ENCODE measurements at places on chromosomes 3 and 15. TPM values are rescaled to one million over a fixed set of nuclear protein-coding genes. Genes with fewer than 3 reads are reported as not detected.

The PTX3 gene
- total RNA-seq = 0.52 TPM

The PROS1 gene
- total RNA-seq = 48.3 TPM

The LRRIQ4 gene
- not detected for total RNA-seq

The CYP19A1 gene
- 0.60 TPM for total RNA-seq

The MCTP2 gene
- total RNA-seq = 1.0 TPM

The ATP8B4 gene
- 2.5 TPM for total RNA-seq

The RPP25 gene
- total RNA-seq = 2.4 TPM

The ABI3BP gene
- 23.6 TPM for total RNA-seq

The RHCG gene
- 0.22 TPM for total RNA-seq

The ECT2 gene
- 4.8 TPM for total RNA-seq

The TICRR gene
- total RNA-seq = 0.08 TPM

GRCh38 chr3:175163686-175164085 lies 304.6 kb downstream of the NAALADL2 start:
- no peak for DNase-seq
- H3K4me3 ChIP-seq = no peak overlapping the region

- H3K36me3 ChIP-seq = no peaks in the 10 kb centered on the region
- no peaks in the 10 kb centered on the region for H3K4me1 ChIP-seq
- no peaks in the 10 kb centered on the region for H3K27me3 ChIP-seq
- no peak overlapping the region for H3K4me3 ChIP-seq
- no peak overlapping the region for H3K27ac ChIP-seq
Observed at GRCh38 chr3:95715128-95715527, 1099.3 kb upstream of the EPHA6 start.

DNA sequence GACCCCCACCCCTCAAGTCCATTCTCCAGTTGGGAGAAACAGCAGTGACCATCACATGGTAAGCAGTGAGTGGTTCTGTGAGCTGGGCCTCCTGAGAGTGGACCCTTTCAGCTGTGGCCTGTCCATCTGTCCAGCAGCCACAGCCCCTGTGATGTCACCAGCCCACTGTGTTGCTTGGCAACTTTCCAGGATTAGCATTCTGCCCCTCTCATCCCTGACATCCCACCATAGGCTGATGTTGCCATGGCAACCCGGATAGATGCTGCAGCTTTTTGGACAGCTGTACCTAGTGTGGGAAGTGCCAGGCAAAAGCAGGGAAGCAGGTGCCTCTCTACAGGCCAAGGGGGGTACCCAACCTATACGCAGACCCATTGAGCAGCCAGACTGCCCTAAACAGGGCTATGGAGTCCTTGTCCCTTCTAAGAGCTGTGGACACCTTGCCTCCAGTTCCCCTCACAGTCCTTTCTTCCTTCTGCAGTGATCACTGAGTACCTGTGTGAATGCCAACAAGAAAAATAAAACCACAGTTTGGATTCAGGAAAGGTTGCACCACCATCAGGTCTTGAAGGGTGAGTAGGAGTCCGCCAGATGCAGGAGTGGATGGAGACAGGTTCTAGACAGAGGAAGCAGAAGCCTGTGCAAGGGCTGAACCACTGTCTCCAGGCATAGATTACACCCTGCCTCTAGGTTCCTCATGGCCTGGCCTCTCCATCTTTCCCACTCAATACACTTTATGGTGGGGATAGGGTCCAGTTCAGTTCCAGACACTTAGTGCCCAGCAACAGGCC lies at the start of gene DNAH1:
DNAH1 (plus strand) TSS at position 343 of the 788 bp plus-strand sequence. CDS start 6,124 bp downstream, outside the sequence.
- H3K4me3 ChIP-seq = peak within 1 kb of the TSS; percentile 58
- no peak for DNase-seq
- H3K27ac ChIP-seq = no peak within 1 kb of the TSS
- peaks cover 38% of the 10 kb centered on the region for H3K4me1 ChIP-seq
- no peaks in the 10 kb centered on the region for H3K36me3 ChIP-seq
- H3K27me3 ChIP-seq = no peaks in the 10 kb centered on the region

DNA sequence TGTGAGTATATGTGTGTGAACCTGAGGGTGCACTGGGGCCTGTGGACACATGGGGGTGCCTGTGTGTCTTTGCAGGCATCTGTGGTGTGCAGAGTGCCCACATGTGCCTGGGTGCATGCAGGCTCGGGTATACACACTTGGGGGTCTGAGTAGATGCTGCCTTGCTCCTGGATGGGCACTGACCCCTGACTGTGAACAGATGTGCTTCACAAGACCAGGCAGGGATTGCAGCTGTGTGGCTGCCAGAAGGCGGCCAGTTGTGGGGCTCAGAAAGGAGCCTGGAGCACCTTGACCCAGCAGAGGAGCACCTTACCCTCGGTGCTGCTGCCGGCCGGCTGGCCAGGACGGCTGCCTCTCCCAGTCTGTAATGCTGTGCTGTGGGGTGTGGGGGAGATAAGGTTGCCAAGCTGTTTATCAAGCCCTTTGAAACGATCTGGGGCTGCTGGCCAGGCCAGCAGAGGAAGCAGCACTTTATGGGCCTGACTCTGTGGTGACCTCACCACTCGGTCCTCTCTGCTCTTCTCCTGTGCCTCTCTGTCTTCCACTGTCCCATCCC lies 55.5 kb upstream of the MRPS22 start:
- peak overlapping the region; percentile 56 for H3K27ac ChIP-seq
- H3K4me3 ChIP-seq = no peak overlapping the region
- H3K27me3 ChIP-seq = no peaks in the 10 kb centered on the region
- peaks cover 35% of the 10 kb centered on the region for H3K4me1 ChIP-seq
- DNase-seq = peak; percentile 48

DNA sequence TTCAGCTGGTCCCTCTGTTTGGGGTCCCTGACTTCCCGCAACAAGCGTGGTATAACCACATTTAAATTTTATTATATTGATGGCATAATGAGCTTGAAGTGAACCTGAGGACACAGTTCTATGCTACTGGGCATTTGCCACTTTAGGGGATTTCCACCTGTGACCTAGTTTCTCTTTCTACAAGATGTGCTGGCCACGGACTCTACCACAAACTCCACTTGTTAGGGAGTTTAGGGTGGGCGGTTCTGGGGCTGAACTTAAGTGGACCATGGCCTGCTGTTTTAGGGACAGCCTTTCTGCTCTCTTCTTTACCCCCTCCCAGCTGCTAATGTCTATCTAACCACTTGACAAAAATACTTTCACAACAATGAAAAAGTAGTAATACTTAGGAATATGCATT lies 1199.1 kb downstream of the SI start:
- H3K27ac ChIP-seq = no peak overlapping the region
- no peak for DNase-seq
- no peaks in the 10 kb centered on the region for H3K36me3 ChIP-seq
- H3K27me3 ChIP-seq = no peaks in the 10 kb centered on the region
- no peak overlapping the region for H3K4me3 ChIP-seq

GRCh38 chr3:31926543-31926942 lies 54.5 kb downstream of the OSBPL10 start:
- no peak overlapping the region for H3K4me3 ChIP-seq
- no peaks in the 10 kb centered on the region for H3K36me3 ChIP-seq
- no peak overlapping the region for H3K27ac ChIP-seq
- no peak for DNase-seq
- H3K4me1 ChIP-seq = no peaks in the 10 kb centered on the region
- no peaks in the 10 kb centered on the region for H3K27me3 ChIP-seq

GRCh38 chr15:76312540-76313174 lies 1.4 kb upstream of the ETFA start:
- no peak for DNase-seq
- H3K27me3 ChIP-seq = no peaks in the 10 kb centered on the region
- H3K4me3 ChIP-seq = no peak overlapping the region
- H3K36me3 ChIP-seq = no peaks in the 10 kb centered on the region
- H3K4me1 ChIP-seq = peaks cover 51% of the 10 kb centered on the region

GRCh38 chr3:39548282-39548681 lies 80.8 kb downstream of the MOBP start:
- no peak for DNase-seq
- H3K4me1 ChIP-seq = no peaks in the 10 kb centered on the region
- no peaks in the 10 kb centered on the region for H3K36me3 ChIP-seq
- H3K27ac ChIP-seq = no peak overlapping the region

GRCh38 chr3:165181556-165181955 lies 14.6 kb downstream of the SLITRK3 start:
- H3K4me3 ChIP-seq = no peak overlapping the region
- H3K4me1 ChIP-seq = no peaks in the 10 kb centered on the region

GRCh38 chr15:50210462-50211157 lies 28.6 kb downstream of the SLC27A2 start:
- peaks cover 18% of the 10 kb centered on the region for H3K27me3 ChIP-seq
- H3K36me3 ChIP-seq = no peaks in the 10 kb centered on the region
- no peak overlapping the region for H3K4me3 ChIP-seq
- no peak overlapping the region for H3K27ac ChIP-seq

GRCh38 chr15:47813748-47814384 lies 96.6 kb downstream of the SEMA6D start:
- no peaks in the 10 kb centered on the region for H3K4me1 ChIP-seq
- H3K27me3 ChIP-seq = no peaks in the 10 kb centered on the region
- H3K4me3 ChIP-seq = no peak overlapping the region

DNA sequence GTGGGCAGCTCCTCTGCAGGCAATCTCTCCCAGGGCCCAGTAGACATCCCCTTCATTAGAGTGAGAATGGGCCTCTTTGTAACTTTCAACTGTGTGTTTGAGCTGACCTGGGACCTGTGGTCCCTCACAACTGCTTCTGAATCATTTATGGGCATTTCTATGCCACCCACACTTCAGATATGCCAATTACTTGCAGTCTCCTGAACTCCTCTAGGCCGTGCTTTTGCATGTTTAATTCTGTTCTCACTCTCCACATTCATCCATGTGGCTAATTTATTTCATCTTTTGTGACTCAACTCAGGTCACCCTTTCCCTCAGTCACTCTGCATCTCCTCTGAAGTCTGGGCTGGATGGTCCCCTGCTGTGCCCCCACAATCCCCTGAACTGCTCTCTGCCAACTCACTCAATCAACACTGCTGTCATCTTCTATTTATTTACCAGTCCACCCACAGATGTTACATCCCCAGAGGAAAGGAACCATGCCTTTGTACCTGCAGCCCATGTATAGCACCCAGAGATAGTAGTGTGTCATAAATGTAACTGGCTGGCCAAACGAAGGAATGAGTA lies 364.7 kb downstream of the EPHB1 start:
- DNase-seq = no peak
- H3K4me1 ChIP-seq = no peaks in the 10 kb centered on the region
- H3K27ac ChIP-seq = no peak overlapping the region
- no peaks in the 10 kb centered on the region for H3K36me3 ChIP-seq
- no peaks in the 10 kb centered on the region for H3K27me3 ChIP-seq
- no peak overlapping the region for H3K4me3 ChIP-seq

- H3K4me3 ChIP-seq = no peak overlapping the region
- H3K4me1 ChIP-seq = peaks cover 24% of the 10 kb centered on the region
- H3K27me3 ChIP-seq = peaks cover 4% of the 10 kb centered on the region
- no peak overlapping the region for H3K27ac ChIP-seq
Observed at GRCh38 chr15:74403991-74404563, 29.7 kb downstream of the SEMA7A start.

DNA sequence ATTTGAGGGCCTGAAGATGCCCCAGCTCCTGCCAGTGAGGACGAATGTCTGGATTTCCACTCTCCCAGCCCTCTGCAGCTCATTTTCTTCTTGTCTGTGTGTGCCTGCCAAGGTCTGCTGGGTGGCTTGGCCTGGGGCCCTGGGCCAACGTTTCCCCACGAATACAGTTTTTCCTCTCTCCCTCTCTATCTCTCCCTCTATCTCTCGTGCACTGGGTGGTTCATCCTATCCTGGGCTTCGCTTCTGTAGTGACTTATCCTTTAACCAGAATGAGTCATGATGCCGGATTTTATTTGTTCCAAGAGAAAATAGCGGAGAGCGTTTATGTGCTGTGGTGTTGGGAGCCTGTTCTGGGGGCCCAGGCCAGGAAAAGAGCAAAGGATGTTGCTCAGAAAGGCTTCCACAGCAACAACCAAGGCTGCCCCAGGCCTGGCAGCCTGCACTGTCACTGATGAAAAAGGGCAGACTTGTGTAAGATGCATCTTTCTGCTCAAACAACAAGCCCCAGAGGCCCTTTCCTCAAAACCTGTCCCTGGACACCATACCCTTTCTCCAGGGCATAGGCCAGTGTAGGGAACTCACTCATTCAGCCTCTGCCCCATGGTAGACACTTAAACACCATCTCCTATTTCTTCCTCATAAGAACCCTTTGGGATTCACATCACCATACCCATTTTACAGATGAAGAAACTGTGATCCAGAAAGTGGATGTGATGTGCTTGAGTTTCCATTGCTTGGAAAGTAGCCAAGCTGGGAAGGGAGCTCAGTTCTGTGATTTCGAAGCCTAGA lies 47.3 kb downstream of the ITGA11 start:
- no peak for DNase-seq
- H3K4me3 ChIP-seq = no peak overlapping the region
- peak overlapping the region; percentile 42 for H3K27ac ChIP-seq

GRCh38 chr15:100338971-100339444 lies 2.8 kb downstream of the ADAMTS17 start:
- peaks cover 40% of the 10 kb centered on the region for H3K27me3 ChIP-seq
- no peak for DNase-seq
- no peak overlapping the region for H3K4me3 ChIP-seq
- H3K4me1 ChIP-seq = peaks cover 5% of the 10 kb centered on the region
- no peaks in the 10 kb centered on the region for H3K36me3 ChIP-seq
- no peak overlapping the region for H3K27ac ChIP-seq

DNA sequence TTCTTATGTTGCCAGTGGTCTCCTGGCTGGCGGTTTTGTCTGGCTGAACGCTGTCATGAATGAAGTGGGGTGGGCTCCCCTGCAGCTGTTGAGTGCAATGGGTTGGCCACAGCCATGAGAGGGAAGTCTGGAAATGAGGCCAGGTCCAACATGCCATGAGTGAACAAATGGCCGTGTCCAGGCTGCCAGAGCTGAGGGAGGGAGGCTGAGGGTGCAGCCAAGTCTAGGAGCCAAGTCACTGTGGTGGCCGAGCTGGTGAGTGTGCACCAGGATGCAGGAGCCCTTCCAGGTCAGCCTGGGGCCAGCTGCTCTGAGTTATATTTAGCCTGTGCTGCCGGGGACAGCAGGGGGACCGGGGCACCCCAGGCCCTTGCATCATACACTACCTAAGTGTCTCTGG lies 24.7 kb upstream of the PRR23E start:
- peak overlapping the region; percentile 33 for H3K27ac ChIP-seq
- H3K4me1 ChIP-seq = peaks cover 21% of the 10 kb centered on the region
- H3K36me3 ChIP-seq = no peaks in the 10 kb centered on the region
- DNase-seq = peak; percentile 62
- H3K4me3 ChIP-seq = no peak overlapping the region
- peaks cover 25% of the 10 kb centered on the region for H3K27me3 ChIP-seq

GRCh38 chr3:46314517-46314916 lies 39.4 kb upstream of the CCR2 start:
- DNase-seq = no peak
- H3K4me1 ChIP-seq = peaks cover 3% of the 10 kb centered on the region
- no peak overlapping the region for H3K4me3 ChIP-seq
- H3K27ac ChIP-seq = no peak overlapping the region
- no peaks in the 10 kb centered on the region for H3K36me3 ChIP-seq

DNA sequence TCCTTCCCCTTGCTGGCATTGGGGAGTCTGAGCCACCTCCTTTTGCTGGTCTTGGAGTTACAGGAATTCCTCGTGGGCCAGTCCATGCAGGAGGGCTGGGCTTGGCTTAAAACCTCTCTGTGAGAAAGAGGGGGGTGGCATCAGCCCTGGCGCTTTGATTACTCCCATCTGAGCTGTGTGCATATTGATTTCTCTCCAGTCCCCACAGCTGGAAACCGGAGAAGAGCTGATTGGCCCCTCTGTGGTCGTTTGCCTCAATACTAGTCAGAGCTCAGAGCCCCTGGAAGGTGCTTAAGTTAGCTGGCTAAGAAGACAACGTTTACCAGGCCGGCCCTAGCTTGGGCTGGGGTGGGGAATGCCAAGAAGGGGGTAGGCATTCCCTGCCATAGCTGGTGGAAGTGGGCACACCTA lies 4.0 kb upstream of the RASGRF1 start:
- H3K4me3 ChIP-seq = no peak overlapping the region
- H3K4me1 ChIP-seq = peaks cover 20% of the 10 kb centered on the region
- H3K36me3 ChIP-seq = no peaks in the 10 kb centered on the region
- no peak overlapping the region for H3K27ac ChIP-seq
